CD4-positive, alpha-beta T cell (primary cell): ENCODE measurements at places on chromosomes 4 and X. TPM values are rescaled to one million over a fixed set of nuclear protein-coding genes. Genes with fewer than 3 reads are reported as not detected.

Gene H2BW2
- total RNA-seq: not detected

DNA sequence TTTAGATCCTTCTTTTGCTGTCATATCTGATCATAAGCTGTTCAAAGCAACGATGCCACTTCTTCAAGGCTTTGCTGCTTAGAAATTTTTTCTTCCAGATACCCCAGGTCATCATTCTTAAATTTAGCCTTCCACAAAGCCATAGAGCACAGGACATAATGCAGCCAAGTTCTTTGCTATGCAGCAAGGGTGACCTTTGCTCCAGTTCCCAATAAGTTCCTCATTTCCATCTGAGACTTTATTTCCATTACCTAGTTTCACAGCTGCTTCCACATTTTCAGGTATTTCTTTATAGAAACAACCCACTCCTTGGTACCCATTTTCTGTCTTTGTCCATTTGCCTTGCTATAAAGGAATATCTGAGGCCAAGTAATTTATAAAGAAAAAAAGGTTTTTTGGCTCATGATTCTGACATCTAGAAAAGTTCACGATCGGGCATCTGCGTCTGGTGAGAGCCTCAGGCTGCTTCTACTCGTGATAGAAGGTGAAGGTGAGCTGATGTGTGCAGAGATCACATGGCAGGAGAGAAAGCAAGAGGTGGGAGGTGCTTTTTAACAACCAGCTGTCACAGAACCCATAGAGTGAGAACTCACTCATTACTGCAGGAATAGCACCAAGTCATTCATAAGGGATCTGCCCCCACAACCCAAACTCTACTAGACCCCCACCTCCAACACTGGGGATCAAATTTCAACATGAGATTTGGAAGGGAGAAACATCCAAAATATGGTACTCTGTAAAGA is 11.8 kb upstream of the TASL start:
- no peak overlapping the region for H3K4me3 ChIP-seq
- no peaks in the 10 kb centered on the region for H3K4me1 ChIP-seq
- no peak for DNase-seq
- H3K27me3 ChIP-seq: no peaks in the 10 kb centered on the region

DNA sequence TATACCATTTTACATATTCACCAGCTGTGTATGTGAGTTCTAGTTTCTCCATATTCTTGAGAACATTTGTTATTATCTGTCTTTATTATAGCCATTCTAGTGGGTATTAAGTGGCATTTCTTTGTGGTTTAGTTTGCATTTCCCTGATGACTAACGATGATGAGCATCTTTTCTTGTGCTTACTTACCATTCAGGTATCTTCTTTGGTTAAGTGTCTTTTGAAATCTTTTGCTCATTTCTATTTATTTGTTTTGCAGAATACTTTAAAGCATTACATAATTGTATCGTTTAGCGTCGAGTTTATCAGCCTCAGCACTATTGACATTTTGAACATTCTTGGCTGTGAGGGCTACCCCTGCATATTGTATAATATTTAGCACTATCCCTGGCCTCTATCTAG is 85.4 kb downstream of the FRMPD4 start:
- no peak overlapping the region for H3K4me3 ChIP-seq
- H3K27me3 ChIP-seq: no peaks in the 10 kb centered on the region
- no peak for DNase-seq
- no peaks in the 10 kb centered on the region for H3K36me3 ChIP-seq

DNA sequence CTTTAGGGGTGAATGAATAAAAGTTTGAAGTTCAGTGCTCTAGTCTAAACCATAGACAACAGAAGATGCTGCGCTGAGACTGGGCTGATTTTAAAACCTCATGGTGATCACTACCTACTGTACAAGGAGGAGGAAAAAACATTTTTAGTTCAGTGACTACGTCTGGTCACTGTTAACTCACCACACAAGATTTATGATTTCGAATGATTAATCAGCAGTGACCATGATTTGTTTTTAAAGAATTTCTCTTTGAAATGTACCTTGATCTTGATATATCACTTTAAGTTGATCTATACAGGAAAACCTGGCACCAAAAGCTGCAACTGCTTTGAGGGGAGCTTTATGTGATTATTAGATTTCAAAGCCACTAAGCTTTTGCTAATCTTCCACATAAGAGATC is 286.3 kb downstream of the PDGFC start:
- H3K4me1 ChIP-seq: no peaks in the 10 kb centered on the region
- H3K27me3 ChIP-seq: no peaks in the 10 kb centered on the region
- H3K4me3 ChIP-seq: no peak overlapping the region
- no peak for DNase-seq

- no peaks in the 10 kb centered on the region for H3K36me3 ChIP-seq
- H3K4me1 ChIP-seq: no peaks in the 10 kb centered on the region
- DNase-seq: no peak
- no peak overlapping the region for H3K27ac ChIP-seq
Observed at GRCh38 chr4:163939597-163939996, 445.1 kb downstream of the TMA16 start.

Gene TKTL2
- total RNA-seq: not detected

GRCh38 chr4:185101354-185101890 is 41.6 kb upstream of the SLC25A4 start:
- H3K36me3 ChIP-seq: no peaks in the 10 kb centered on the region
- H3K4me1 ChIP-seq: no peaks in the 10 kb centered on the region
- H3K4me3 ChIP-seq: no peak overlapping the region
- no peak overlapping the region for H3K27ac ChIP-seq
- peaks cover 18% of the 10 kb centered on the region for H3K27me3 ChIP-seq

DNA sequence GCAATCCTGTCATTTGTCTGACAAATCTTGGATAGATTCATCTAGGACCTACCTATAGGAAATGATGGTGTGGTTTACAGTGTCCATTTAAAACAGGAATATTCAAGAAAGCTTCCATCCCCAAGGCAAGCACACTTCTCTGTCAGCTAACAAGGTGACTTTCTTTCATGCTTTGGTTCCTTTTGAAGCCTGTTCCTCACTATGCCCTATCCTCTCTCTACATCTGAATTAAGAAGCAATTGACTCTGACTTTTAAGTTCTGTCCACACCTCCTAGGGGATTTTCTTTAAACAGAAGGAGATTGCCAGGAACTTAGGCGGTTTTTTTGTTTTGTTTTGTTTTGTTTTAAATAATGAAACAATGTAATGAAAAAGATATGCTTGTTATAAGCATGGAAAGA is 1181.4 kb upstream of the TENM3 start:
- H3K4me3 ChIP-seq: no peak overlapping the region
- no peaks in the 10 kb centered on the region for H3K36me3 ChIP-seq
- no peak overlapping the region for H3K27ac ChIP-seq
- DNase-seq: no peak

GRCh38 chrX:115233497-115234455 is at the start of gene LRCH2:
TSS of gene LRCH2 (minus strand) at chrX:115234096. CDS start at chrX:115234041, 55 bp downstream.
- no peak for DNase-seq
- H3K4me3 ChIP-seq: no peak within 1 kb of the TSS
- no peaks in the 10 kb centered on the region for H3K4me1 ChIP-seq

DNA sequence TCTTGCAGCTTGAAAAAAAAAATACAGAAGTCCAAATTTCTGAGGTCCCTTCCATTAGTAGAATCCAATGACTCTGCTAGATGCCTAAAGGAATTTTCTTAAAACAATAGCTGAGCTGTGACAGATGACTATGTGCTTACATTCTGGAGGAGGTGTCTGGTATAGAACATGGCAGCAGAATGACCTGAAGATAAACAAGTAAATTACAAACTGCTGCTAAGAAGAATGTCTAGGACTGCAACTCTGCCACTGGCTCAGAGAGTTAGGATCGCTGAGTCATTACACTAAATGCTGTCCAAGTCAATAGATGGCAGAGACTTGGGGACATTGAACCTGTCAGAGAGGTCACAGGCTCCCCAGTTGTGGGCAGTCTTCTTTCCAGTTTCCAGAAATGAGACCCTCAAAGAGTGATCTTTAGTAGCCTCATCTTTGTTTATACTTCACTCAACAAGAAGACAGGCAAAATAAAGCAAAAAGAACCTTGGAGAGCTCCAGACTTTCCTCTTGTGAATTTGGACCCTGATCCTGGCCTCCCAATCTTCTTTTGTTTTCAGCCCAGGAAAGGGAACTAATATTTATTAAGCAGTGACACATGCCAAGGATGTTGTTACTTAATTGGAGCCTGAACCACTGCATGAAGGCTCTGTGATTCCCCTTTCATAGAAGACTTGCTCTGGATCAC is 56.4 kb upstream of the SCML1 start:
- no peaks in the 10 kb centered on the region for H3K4me1 ChIP-seq
- no peak for DNase-seq
- no peak overlapping the region for H3K27ac ChIP-seq
- no peaks in the 10 kb centered on the region for H3K27me3 ChIP-seq

- no peaks in the 10 kb centered on the region for H3K27me3 ChIP-seq
- DNase-seq: no peak
- H3K4me1 ChIP-seq: no peaks in the 10 kb centered on the region
- no peak overlapping the region for H3K27ac ChIP-seq
- no peak overlapping the region for H3K4me3 ChIP-seq
Observed at GRCh38 chr4:176443646-176444409, 124.1 kb downstream of the SPCS3 start.
